ENCODE measurements at places on chromosomes 1 and 21.

GRCh38 chr1:158257888-158258287, 3.7 kb downstream of the CD1A start:
- DNase-seq = no peak

DNA sequence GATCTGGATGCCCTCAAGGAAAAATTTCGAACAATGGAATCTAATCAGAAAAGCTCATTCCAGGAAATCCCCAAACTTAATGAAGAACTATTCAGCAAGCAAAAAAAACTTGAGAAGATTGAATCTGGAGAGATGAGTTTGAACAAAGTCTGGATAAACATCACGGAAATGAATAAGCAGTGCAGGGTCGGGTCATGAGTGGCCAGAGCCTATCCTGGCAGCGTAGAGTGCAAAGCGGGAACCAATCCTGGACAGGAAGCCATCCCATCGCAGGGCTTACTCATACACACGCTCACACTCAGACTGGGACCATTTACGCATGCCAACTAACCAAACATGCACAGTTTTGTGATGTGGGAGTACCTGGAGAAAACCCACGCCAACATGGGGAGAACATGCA, 43.1 kb downstream of the ZMYM1 start:
- no peak for DNase-seq

DNA sequence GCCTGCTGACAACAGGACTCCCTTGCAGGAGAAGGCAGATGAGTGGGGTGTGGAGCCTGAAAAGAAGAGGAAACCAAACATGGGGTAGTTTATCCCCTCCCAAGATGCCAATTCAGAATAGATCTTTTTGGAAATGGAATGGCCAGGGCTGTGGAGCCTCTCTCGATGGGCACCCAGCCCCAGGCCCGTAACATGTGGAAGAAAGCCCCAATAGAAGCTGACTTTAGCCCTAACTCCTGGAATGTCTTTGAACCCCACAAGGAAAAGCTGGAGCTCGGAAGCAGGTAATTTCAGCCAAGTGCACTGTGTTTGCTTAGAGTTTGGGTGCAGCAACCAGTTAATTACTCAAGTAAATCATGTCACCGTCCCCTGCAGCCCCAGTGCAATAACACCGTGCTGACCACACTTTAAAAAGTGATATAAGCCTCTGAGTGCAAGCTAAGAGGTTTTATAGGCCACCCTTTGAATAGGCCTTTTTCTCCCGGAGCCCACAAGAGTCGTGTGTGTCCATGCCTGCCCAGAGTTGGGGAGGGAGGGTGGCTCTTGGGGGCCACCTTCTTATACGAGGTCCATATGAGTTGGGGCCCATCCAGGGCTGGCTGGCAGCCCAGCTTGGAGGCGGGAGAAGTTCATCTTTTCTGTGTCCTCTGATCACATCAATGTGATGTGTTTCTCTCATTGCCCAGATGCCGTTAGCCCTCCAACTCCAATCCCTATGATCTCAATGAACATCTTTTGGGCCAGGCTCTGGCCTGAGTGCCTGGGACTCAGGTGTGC, 153.2 kb downstream of the TRABD2B start:
- no peak for DNase-seq

- DNase-seq = peak; percentile 55
Observed at GRCh38 chr1:31977385-31978131, 36.1 kb upstream of the KHDRBS1 start.

GRCh38 chr1:84398175-84399155, at the start of gene DNASE2B:
DNASE2B (plus strand) TSS chr1:84398484; CDS start chr1:84398565, 81 bp downstream.
- no peak for DNase-seq

GRCh38 chr1:220691053-220691684, 1.0 kb downstream of the C1orf115 start:
- DNase-seq = no peak

DNA sequence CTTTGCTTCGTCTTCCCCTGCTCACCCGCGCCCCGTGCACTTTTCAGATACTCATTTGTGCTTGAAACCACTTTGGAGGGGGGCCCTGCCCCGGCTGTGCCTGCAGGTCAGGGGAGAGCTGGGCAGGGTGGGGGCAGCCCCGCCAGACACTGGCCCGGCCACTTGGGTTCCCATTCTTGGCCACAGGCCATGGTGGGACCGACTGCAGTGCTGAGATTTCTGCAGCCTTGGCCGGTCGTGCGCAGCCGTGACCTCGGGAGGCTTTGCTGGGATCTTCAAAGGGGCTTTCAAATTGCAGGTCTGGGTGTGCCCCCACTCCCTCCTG, 54.5 kb upstream of the TTC34 start:
- no peak for DNase-seq

- DNase-seq = peak; percentile 20
Observed at GRCh38 chr1:221908573-221908972, 166.7 kb upstream of the DUSP10 start.

DNA sequence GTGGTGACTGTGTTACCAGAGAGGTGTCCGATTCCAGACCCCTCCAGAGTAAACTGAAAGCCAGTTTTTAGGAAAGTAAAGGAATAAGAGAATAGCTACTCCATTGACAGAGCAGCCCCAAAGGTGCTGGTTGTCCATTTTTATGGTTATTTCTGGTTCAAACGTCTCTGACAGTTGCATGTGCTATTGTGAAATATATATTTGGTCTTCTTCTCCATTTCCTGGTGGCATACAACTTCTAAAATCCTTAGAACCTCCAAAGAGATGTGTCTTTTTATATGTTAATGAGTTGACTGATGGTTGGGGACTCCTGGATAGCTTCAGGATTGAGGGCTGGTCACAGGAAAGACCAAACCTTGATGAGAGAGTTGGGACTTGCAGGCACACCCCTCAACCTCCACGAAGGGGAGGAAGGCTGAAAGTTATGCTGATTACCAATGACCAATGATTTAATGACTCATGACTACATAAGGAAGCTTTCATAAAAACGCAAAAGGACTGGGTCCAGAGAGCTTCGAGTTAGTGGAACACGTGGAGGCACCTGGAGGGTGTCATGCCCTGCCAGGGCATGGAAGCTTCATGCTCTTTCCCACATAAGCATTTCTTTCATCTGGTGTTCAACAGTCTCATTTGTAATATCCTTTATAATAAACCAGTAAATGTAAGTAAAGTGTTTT, 100.7 kb downstream of the SLC16A1 start:
- DNase-seq = no peak

DNA sequence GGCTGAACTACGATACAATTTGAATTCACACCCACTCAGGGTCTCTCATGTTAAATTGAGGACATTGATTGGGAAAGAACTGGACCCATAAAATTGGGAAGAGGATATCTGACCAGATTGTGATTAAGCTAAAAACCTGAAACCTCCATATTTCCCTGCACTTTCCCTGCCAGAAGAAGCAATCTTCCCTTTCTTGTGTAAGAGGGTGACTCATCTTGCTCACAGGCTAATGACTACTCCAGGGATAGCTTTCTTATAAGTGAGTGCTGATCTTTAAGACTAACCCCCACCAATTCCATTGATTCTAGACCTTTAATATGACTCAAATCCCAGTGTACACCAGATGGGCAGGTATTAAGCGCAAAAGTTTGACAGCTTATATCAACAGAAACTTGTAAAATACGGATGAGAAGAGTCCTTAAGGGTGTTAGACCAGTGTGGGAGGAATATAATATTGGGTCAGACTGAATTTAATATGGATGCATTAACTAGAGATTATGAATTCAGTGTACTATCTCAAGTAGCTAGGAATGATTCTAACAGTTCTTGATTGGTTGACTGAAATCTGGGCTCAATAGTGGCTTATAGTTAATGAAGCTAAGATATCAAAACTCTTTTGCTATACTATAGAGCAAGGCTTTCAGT, 12.1 kb upstream of the SGIP1 start:
- DNase-seq = no peak

DNA sequence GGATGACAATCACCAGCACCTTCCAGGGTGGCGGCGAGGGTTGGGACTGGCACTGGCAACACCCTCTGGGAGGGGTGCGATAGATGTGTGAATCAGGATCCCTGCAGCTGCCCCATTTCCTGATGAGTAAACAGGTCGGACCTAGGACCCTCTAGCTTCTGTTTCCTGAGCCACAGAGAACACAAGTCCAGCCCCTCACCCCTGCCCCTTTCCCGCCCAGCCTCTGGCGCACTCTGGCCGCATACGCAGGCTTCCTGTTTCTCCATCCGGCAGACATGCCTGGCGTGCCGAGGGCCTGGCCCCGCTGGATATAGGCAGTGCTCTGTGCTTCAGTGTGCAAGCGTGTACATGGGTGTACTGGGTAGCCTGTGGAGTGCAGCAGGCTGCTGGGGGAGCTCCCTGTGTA, 4.6 kb downstream of the PEAR1 start:
- no peak for DNase-seq

DNA sequence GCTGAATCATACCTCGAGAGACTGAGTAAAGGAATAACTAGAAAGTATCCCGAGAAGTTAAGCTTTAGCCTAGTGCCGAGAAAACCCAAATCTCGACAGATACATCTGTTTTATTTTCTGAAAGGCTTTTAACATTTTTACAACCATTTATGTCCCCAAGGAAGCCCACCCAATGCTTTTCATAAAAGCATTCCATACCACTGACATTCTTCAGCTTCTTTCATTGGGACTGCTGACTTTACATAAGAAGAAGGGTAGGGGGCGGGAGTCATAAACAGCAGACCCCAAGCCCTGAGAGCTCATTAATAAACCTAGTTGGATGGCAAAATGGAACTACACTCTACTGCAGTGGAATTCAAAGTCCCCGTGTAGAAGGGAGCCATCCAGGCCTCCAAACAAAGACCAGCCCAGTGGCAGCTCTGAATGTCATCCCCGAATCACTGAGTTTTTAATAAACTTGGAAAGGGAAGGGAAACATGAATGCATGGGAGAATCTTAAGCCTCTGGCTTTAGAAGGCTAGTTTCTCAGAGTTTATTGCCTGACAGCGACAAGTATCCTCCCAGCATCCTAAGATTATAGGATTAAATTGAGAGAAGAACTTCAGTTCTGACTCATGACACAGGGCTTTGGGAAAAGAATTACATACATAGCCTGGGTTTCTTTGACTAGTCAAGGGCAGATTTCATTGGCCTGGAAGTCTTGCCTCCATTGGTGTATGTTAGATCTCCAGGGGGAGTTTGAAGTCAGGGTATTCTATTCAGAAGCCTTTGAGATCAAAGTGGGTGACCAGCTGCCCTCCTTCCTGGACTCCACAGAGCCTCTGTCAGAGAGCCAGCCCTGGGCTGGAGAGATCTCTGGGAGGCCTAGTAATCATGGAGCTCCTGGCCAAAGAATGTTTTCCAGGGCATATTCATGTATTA, 3.7 kb downstream of the ATF3 start:
- DNase-seq = peak; percentile 49

DNA sequence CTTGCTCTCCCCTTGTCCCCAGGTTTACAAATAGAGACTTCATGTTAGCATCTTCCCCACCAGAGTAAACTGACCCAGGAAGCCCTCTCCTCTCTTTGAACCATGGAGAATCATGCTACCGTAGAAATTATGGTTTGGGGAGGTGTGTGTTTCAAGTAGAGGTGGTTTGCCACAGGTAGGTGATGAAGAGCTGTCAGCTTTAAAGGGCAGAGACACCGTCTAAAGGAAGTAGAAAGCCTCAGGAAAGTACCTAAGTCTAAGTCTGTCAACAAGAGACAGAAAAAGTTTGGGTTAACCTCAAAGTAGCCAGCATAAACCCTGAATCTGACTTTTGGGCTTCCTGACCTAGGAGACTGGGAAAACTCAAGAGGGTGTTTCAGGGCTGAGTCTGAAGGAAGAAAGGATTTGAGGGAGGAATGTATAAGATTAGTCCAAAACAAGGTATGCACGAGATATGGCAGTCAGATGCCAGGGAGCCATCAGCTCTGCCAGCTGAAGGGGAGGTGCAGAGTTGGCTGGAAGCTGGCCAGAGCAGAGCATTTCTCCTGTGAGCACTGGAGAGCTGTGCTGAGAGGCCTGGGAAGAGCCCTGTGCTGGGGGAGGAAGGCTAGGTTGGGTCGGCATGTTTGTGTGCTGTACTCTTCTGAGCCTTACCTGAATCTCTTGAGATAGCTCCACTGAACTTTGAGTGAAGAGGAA, 14.3 kb downstream of the ADAMTSL4 start:
- DNase-seq = no peak

DNA sequence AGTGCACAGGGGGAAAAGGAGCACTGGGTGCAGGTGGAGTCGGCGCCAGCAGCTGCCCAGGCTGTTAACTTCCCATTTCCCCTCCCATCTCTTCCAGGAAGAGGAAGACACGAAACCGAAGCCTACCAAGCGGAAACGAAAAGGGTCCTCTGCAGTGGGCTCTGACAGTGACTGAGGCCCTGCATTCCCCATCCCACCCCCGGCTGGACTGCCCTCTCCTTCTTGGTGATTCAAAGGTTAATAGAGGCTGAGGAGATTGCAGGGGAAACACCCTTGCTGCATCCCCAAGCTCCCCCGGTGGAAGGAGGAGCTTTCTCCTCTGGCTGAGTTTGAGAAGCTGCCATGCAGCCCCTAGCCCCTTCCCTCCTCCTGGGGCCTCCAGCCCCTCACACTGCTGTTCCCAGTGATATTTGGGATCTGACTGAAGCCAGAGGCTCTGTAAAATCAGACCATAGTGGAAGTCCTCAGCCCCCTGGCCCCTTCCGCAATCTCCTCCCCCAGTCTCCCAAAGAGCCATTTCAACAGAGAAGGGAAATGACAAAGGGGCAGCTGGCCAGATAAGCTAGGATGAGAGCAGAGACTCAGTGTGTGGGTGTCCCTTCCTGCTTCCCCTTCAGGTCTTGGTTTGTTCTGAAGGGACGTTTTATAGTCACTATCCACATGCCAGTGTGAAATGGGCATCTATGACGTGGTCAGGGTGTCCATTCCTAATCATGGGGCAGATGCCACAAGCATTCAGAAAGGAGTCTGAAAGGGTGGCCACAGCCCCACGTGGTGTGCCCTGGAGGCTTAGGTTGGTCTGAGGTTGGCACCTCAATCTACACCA, 1.9 kb upstream of the SLC27A3 start:
- DNase-seq = no peak

GRCh38 chr1:165960881-165961280, 133.5 kb downstream of the UCK2 start:
- no peak for DNase-seq

DNA sequence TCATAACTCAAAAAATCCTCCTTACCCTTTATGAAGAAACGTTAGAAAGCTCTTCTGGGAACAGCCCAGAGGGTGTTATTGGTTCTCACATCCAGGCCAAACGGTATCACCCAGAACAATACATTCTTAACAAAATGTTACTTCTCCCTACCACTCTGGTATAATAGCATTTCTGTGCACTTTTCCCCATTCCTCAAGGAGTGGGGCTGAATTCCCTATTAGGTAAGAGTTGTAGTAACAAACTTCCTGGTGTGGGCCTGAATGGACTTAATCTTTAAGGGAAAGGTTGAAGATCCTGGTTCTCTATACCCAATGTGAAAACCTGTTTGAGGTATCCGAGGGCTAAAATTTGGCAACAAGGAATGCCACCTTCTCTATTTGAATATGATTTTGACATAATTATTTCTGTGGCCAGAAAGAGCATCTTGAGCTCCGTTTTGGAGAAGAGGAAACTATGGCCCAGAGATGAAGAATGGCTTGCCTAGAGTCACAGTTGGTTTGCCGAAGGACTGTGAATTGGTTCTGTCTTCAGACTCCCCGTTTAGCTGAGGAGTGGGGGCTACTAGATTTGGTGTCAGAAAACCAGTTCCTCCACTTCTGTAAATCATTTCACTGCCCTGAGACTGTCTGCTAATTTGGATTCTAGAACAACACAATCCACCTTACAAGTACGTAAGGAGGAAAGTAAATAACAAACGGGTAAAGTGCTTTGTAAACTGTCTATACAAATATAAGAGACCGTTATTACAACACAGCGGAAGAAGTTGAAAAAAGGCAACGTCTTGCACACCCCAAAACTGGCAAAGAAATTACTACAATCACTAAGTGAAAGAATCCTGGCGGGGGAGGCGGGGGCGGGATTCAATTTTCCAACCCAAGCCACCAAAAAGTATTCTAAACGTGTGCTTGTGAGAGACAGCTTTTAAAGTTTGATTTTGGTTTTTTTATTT, 2.3 kb downstream of the ANP32E start:
- DNase-seq = peak; percentile 25

Measured in HAP-1 (cell line).